Activated naive CD4-positive, alpha-beta T cell treated with anti-CD3 and anti-CD28 coated beads, Interleukin-2, amount 50 U/mL, for 72 hours (primary cell): ENCODE measurements at places on chromosomes 6 and 20. TPM values are rescaled to one million over a fixed set of nuclear protein-coding genes. Genes with fewer than 3 reads are reported as not detected.

DNA sequence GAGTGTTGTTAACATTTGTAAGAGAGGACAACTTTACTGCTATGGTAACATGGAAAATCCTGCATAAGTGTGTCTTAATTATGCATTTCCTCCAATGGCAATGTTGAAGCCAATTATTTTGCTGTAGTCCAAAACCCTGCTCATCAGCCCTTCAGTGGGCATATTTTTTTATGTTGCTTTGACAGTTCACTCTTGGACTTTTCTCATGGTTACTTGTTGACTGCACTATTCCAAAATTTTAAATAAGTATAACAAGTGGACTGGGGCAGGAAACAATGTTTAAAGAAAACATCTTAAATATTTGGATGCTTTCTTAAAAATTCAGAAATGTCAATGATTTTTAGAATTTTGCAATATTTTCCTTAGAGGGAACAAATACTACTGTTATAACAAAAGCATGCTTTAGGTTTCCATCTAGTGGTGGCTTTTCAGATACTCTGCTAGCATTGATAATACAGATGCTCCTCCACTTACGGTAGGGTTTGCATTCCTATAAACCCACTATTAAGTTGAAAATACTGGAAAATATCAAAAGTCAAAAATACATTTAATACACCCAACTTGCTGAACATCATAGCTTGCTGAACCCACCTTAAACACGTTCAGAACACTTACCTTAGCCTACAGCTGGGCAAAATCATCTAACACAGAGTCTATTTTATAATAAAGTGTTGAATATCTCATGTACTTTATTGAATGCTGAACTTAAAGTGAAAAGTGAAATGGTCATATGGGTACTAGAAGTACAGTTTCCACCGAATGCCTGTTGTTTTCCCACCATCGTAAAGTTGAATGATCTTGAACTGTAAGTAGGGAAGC lies 86.4 kb downstream of the ADGRG6 start:
- DNase-seq = no peak

DNA sequence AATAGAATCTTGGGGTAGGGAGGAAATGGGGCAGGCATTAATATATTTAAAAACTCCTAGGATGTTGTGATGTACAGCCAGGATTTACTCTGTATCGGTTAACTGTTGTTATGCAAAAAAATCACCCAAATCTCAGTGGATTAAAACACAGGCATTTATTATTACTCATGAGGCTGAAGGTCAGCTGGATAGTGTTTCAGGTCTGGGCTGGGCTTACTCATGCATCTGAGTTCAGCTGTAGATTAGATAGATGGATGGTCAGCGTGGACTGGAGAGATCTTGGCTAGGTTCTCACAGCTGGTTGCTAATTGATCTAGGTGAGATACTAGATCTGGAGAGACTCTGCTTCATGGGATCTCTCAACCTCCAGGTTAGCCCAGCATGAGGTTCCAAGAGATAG lies 131.4 kb downstream of the BTBD3 start:
- no peak for DNase-seq

DNA sequence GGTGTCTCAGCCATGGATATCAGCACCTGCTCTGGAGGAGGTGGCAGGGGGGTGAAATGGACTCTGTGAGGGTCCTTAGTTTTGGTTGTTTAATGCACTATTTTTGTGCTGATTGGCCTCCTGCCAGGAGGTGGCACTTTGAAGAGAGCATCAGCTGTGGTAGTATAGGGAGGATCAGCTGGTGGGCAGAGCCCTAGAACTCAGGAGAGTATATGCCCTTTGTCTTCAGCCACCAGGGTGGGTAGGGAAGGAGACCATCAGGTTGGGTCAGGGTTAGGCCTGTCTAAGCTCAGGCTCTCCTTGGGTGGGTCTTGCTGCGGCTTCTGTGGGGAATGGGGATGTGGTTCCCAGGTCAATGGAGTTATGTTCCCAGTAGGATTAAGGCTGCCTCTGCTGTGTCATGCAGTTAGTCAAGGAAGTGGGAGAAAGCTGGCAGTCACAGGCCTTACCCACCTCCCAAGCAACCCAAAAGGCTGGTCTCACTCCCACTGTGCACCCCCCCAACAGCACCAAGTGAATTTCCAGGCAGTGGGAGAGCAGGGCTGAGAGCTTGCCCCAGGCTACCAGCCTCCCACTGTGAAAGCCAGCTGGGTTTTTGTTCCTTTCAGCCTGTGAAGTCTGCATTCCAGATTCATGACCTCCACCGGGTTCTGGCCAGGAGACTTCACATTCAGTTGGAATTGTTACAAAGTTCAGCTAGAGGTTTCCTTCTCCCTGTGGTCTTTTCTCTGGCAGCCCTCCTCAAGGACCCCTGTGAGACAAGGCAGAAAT lies 5.7 kb upstream of the OSTM1 start:
- no peak for DNase-seq

- DNase-seq = no peak
Observed at GRCh38 chr6:79330704-79331103, 96.2 kb upstream of the HMGN3 start.

DNA sequence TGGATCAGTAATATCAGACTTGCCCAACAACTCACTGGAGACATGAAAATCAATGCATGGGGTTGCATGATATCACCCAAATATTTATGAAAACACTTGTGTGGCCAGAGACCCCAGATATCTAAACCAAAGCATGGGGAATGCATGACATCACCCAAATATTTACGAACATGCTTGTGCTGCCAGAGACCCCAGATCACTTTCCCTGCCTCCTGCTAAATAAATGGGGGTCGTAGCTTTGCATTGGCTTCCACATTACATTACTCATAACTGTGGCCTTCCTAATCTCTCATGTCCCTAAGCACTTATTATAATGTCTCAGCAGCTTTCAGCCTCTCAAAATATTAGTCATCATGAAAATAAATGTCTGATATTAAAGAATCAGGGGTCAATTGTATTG lies 838.0 kb upstream of the DEFB115 start:
- no peak for DNase-seq

- DNase-seq = no peak
Observed at GRCh38 chr6:154386848-154387717, 30.5 kb upstream of the IPCEF1 start.

DNA sequence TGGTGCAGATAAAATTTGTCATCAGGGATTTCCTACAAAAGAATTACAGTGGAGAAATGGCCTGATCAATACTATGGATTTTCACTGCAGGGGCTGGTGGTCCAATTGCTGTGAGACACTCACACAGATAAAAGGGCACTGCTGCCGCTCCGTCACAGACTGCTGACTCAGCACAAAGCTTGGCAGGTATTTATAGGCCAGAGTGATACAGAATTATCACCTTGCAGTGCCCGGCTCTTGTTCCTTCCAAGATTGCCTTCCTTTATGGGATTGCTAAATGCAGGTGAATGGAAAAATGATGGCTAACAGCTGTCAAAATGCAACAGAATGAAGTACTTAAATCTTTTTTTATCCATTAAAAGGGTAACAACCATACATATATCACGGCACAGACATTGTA lies 247.8 kb upstream of the ZFP64 start:
- no peak for DNase-seq

DNA sequence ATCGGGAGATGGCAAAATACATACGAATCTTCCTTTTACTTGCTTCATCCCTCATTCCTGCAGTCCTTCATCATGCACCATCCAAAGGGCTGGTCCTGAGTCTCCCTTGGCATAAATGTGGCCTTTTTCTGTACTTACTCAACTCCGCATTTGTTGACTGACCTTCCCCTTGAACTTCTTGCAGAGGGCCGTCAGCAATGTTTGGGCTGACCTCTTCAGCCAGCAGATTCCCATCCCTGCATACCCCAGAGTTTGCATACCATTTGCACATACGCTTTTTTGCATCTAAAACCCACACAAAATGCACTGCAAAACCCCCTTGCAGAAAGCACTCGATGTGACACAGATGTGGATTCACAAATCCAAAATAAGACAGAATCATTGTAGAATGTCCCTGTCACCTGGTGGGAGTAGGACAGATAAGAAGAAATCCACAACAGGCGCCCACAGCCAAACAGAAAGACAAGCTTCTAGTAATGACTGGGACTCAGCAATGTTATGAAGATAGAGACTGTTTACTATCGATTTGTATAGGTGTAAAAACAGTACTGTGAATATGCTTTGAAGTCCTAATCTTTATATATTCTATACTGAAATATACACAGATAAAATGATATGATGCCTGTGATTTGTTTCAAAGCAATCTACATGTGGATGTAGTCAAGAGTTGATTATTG lies 45.8 kb downstream of the TBC1D7 start:
- DNase-seq = no peak

DNA sequence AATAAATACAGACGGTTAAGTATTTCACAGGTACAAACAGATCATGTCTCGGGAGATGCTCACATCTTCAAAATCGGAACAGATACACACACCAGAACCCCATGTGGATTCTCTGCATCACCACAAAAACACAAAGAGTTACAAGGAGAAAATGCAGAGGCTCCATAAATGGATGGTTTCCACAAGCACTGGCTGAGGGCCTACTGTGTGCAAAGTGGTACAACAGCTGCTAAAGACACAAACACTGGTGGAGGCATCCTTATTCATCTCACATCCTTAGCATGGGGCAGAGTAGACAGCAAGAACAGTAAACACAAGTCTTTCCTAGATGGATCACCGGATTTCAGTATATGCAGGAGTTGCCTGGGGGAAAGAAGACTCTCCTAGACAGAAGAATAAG lies 88.8 kb downstream of the DTNBP1 start:
- DNase-seq = no peak

DNA sequence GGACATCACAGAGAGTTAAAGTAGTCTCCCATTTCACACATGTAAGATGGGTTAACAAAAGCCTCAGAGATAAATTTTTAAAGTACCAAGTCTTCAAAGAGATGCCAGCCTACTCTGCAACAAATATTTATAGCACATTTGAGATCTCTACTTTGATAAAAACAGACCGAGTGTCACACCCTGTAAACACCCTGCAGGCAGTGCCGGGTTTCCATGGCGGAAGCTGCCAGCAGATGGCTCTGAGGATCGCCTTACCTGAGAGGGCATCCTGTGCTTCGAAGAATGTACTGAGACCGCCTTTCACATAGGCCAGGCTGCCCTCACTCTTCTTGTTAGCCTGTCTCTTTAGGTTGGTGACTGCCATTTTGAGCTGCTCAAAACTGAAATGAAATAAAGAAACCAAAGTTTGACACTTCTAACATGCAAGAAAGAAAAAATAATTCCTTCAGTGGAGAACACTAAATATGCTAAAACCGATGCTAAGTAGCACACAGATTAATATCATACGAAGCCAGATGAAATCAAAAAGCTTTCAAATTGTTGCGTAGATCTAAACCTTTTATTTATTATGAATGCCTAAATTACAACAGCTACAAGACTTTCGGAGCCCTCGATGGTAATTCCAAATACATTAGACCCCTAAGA lies 39.3 kb downstream of the HUS1B start:
- DNase-seq = no peak

DNA sequence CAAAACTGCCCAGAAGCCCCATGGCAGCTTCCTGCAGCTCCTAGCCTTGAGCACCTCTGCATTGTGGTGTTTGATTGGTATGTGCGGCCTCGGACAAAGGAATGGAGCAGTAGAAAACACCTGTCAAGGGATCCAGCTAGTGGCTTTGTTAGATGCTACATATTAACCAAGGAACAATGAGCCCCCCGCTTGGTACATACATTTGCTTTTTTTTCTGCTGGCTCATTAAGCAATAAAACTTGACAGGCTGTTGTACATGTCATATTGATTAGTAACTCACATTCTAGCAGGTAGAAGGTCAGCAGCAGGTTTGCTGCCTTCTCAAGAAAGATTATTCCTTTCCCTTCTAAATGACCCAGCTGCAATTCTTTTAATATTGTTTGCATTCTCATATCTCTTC lies 937 bp downstream of the SPACA1 start:
- no peak for DNase-seq

DNA sequence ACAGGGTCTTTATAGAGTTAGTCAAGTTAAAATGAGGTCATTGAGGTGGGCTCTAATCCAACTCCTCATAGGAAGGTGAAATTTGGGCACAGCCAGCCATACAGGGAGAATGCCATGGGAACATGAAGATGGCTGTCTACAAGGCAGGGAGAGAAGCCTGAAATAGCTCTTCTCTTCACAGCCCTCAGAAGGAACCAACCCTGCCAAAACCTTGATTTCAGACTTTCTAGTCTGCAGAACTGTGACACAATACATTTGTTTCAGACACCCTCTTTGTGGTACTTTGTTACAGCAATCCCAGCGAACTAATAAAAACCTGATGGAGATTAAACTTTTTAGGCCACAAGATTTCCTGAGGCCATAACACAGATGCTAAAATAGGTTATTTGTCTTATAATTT lies 43.1 kb upstream of the HECA start:
- no peak for DNase-seq

DNA sequence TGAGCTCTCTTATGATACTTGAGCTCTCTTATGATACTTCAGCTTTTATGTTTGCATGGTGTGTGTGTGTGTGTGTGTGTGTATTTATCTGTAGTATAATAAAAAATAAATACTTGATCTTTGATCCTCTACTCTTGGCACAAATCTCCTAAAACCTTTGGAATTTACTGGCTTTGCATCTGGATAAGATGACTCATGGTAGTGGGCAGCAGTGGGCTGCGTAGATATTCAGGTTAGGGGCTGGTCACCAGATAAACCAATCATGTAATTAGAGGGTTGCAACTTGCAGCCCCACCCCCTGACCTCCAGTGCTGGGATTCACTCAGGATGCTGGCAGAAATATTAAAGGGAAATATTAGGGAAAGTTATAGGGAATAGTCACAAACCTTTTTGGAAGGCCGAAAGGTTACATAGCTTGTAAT lies 151.9 kb upstream of the COL21A1 start:
- DNase-seq = no peak

- no peak for DNase-seq
Observed at GRCh38 chr20:35901678-35902544, 52.4 kb downstream of the SCAND1 start.

- DNase-seq = no peak
Observed at GRCh38 chr20:31842471-31843157, 2.8 kb downstream of the FOXS1 start.

- no peak for DNase-seq
Observed at GRCh38 chr6:165426892-165427291, 117.5 kb upstream of the C6orf118 start.

GRCh38 chr20:16283978-16284377 lies 289.3 kb downstream of the KIF16B start:
- no peak for DNase-seq

GRCh38 chr6:127192911-127193541 lies 73.6 kb upstream of the RNF146 start:
- DNase-seq = no peak

GRCh38 chr6:13195803-13196202 lies 132.5 kb downstream of the TBC1D7 start:
- DNase-seq = no peak

- DNase-seq = no peak
Observed at GRCh38 chr6:18135171-18135570, 12.7 kb upstream of the NHLRC1 start.

Gene CDH4
- total RNA-seq = 0.08 TPM

Gene GTF2H4
- 27.6 TPM for total RNA-seq

Gene RAET1G
- total RNA-seq = not detected

Gene CALHM5
- total RNA-seq = not detected

Gene ZC2HC1B
- total RNA-seq = not detected

Gene CEP85L
- total RNA-seq = 41.3 TPM

Gene ARFGAP1
- total RNA-seq = 77.2 TPM

Gene GPSM3
- 151 TPM for total RNA-seq
